ENCODE measurements at places on chromosomes 4 and X. TPM values are rescaled to one million over a fixed set of nuclear protein-coding genes. Genes with fewer than 3 reads are reported as not detected.

CSN1S1 gene
- not detected for polyA plus RNA-seq

SLC4A4 gene
- 15.3 TPM for polyA plus RNA-seq

ZNF157 gene
- polyA plus RNA-seq: 0.24 TPM

MAGEB6 gene
- polyA plus RNA-seq: not detected

BEX2 gene
- 30.0 TPM for polyA plus RNA-seq

PABPC1L2A gene
- not detected for polyA plus RNA-seq

FGG gene
- polyA plus RNA-seq: not detected

- DNase-seq: no peak
These were observed 7.5 kb upstream of the BMP2K start for GRCh38 chr4:78768452-78769180.

DNA sequence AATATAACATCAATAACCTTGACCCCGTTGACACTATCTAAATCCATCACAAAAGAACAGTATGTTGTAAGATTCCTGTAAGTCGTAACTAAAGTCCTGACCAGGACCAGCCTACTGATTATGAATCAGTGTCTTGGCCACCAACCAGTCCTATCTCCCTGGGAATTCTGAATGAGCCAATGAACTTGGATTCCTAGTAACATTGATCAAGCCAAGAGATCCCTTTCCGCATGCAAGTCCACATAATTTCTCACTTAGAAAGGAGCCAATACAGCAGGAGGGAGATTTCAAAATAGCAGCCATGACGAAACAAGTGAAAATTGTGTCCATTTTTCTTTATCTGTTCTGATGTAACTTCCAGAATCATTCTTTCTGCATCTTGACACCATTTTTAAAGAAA lies 9.5 kb downstream of the XPNPEP2 start:
- peak; percentile 71 for DNase-seq

- DNase-seq: peak; percentile 96
These were observed at the start of gene BCORL1 for GRCh38 chrX:129982300-129983251. Gene BCORL1 (plus strand): TSS chrX:129982635. CDS start chrX:130005232, 22,597 bp downstream.

DNA sequence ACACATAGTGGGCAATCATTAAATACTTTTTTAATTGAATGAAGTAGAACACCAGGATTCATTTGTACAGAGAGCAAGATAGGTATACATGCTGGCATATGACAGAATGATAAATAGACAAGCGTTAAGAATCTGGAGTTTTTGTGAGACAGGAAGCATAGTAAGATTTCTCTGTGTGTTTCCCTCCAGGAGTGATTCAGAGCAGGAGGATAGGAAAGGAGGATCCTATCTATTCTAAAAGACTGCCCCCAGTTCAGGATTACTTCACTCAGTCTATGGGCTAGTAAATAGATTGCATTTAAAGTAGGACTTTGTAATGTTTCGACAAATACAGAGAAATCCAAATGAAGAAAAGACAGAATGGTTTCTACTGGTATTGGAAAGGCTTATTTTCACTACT lies 423.7 kb downstream of the PDGFC start:
- no peak for DNase-seq

- DNase-seq: no peak
These were observed 105.4 kb upstream of the SLC7A11 start for GRCh38 chr4:138347561-138347960.

DNA sequence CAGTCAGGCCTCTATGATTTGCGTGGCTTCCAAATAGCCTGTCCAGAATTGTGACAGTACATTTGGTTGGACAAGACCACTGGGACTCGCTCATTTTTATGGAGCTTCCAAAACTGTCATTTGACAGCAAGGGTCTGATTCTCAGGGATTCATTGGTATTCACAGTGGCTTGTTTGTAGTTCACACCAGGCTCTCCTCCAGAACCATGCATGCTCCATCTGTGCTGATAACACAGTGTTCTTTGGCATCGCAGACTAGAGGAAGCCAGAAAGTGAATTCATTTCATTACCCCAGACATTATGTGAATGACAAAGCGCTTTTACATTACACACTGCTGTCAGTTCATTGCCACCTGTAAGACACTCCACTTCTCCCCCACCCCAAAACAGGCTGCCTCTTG lies 208.3 kb downstream of the ARHGAP10 start:
- no peak for DNase-seq

- no peak for DNase-seq
These were observed 48.1 kb downstream of the NPY1R start for GRCh38 chr4:163284304-163284703.

GRCh38 chrX:70480660-70481018 lies 36.0 kb downstream of the DLG3 start:
- DNase-seq: no peak

GRCh38 chrX:48833542-48834138 lies 1.8 kb downstream of the PCSK1N start:
- DNase-seq: no peak

- no peak for DNase-seq
These were observed 98.7 kb downstream of the GLUD2 start for GRCh38 chrX:121146059-121146628.

DNA sequence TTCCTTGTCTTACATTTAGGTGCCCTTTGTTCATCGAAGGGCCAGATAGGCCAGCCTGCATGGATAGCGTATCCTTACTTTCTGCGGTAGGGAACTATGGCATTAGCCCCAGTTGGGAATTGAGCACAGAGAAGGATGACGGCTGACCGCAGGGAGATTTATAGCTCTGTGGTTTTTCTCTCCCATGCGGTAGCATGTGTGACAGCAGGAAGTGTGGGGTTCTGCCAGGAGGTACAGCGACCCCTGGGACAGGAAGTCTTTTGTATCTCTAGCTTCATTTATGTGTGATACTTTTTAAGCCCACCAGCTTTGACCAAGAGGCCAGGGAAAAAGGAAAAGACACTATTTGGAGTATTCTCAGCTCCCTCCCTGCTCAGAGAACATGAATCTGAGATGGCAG lies 33.1 kb downstream of the GAB3 start:
- no peak for DNase-seq

DNA sequence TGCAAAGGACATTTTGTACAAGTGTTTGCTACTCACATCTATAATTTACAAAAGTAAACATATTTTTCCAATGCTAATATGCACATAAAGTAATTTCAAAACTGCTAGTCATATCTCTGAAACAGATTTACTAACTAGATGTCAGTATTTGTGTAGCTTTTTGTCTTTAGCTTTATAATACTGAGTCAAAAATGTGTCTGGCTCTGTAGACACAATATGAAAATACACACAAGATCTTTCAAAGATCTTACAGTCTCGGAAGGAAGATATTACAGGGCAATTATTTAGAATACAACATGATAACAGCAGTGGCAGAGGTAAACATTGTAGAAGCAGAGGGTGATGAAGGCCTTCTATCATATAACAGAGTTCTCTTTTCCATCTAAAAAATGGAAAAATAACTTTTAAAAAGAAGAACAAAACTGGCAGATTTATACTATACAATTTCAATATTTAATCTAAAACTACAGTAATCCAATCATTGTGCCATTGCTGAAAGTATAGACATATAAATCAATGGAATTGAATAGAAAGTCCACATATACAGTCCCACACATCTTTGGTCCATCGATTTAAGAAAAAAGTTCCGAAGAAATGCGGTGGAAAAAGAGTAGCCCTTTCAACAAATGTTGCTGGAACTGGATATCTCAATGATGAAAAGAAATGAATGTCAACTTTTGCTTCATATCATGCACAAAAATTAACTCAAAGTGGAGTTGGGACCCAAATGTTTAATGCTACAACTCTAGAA lies 29.4 kb downstream of the ARAP2 start:
- no peak for DNase-seq

- DNase-seq: no peak
These were observed 107.2 kb upstream of the NALF2 start for GRCh38 chrX:69396916-69397315.

DNA sequence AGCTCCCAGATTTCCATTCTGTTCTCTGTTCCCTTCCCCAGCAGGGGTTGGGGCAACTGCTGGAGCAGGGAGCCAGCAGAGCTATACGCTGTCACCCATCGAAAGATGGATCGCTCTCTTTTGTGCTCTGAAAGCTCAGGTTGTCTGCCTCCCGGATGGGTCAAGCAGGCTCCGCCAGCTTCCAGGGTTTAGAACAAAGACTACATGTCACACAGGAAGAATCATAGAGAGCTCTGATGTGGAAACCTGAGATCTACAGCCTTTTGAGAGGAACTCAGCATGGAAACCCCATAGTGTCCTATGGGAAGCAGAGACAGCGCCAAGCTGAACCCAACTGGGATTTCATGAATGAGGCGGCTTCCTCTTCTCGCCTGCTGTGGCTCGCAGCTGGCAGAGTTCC lies 205.4 kb downstream of the HS3ST1 start:
- no peak for DNase-seq

GRCh38 chr4:165184220-165184619 lies 23.1 kb upstream of the KLHL2 start:
- DNase-seq: no peak

DNA sequence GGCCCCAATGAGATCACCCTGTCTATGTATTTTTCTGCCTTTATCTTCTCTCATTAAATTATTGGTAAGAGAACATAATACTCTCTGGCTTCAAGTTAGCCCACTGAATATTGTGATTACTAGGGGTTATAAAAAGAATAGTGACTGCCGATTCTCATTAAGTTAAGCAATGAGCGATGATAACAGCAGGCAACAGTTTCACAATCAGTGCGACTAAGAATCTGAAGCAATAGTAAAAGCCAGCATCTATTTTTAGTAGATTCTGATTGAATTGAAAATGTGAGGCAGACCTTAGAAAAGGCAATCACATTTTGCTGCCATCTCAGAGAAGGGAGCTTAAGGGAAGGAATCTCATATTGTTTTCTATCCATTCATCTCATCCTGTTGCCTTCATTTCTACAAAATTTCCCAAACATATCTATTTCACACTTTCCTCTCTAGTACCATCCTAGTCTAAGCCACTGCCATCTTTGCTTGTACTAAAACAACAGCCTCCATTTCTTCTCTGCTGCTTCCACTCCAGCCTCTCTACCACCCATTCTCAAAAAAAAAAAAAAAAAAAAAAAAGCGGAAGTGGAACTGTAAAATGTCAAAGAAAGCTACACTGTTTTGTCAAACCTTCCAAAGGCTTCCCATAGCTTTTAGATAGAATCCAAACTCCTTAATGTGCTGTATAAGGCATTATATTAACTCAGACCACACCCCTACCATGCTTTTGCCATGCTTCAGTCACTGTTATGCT lies 17.4 kb downstream of the GABRA4 start:
- DNase-seq: no peak

- peak; percentile 2 for DNase-seq
These were observed 79.8 kb downstream of the SPANXN3 start for GRCh38 chrX:143437439-143437838.

DNA sequence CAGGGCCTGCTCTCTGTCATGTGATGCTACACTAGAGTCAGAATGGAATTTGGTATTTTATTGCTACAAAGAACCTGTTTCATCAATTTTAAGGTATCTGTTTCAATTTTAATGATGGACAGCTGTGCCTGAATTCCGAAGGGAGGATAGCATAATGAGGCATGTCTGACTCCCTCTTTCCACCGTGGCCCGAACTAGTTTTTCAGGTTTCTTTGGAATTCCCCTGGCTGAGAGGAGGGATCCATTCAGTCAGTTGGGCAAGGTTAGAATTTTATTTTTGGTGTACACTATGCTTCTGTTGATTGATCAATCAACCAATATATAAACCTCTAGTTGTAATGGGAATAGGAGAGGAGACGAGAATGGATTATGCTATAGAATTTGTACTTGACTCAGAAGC lies 761.8 kb downstream of the FAM133A start:
- no peak for DNase-seq

GRCh38 chr4:187109636-187110035 lies 386.0 kb upstream of the FAT1 start:
- DNase-seq: no peak

DNA sequence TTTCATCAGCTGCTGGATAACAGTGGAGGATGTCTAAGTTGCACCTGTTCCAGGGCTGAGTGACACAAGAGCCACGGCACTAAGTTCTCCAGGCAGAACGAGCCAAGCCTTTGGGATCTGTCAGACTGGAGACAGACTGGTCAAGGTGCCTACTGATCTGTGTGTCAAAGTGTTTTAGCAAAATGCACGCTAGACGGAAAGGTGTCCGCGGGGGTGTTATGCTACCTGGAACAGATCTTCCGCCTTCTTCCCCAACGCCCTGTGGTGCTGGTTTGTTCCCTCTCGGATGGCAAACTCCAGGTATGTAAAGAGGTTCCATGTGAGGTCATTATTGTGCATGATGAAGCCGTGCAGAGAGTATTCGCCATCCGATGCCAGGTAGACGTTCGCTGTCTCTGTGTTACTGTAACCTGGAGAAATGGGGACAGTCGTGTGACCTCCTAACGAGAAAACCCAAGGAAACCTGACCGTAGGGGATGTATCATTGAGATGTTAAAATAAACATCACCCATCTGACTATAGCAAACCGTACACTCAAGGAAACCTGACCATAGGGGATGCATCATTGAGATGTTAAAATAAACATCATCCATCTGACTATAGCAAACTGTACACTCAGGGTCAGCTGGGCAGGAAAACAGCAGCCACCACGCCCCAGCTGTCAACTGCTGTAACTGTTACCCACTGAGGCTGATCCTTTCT lies 29.7 kb upstream of the SLC25A6 start:
- DNase-seq: no peak

GRCh38 chr4:171583790-171584189 lies 229.4 kb upstream of the GALNTL6 start:
- no peak for DNase-seq

GRCh38 chr4:143186212-143186611 lies 1.5 kb downstream of the USP38 start:
- DNase-seq: peak; percentile 9
